Glomerular endothelial cell (primary cell): ENCODE measurements at places on chromosomes 7 and 10. TPM values are rescaled to one million over a fixed set of nuclear protein-coding genes. Genes with fewer than 3 reads are reported as not detected.

DNA sequence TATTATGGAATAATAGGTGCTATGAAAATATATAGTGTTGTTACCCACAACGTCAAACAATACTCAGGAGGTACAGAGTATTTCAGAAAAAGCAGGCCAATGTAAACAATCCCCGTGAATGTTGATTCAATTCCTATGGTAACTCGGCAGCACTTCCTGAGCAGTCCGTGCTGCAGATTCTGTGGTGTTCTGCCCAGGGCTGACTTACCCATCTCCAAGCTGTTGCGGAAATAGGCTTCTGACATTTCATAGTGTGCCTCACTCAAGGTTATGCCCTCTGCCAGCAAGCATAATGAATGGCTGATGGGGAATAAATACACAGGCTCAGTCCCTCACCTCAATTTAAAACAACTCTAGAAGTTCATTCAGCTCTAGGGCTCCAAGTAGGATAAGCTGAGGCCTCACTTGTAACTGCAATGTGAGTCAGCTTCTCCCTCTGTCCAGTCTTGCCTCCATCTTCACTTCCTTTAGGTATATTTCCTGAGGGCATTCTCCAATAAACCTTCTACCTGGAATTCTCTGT lies 177.6 kb downstream of the GNAI1 start:
- DNase-seq = peak; percentile 97

Gene GRIFIN
- not detected in 2 replicates for total RNA-seq

GRCh38 chr10:61899069-61899531 lies 2.4 kb upstream of the ARID5B start:
- no peak for DNase-seq

- DNase-seq = no peak
Measured at GRCh38 chr10:113496111-113497109, 56.4 kb upstream of the HABP2 start.

GRCh38 chr7:147711447-147711846 lies 879.1 kb upstream of the C7orf33 start:
- no peak for DNase-seq

- no peak for DNase-seq
Measured at GRCh38 chr10:79381804-79382221, 34.5 kb downstream of the PPIF start.

- DNase-seq = no peak
Measured at GRCh38 chr7:73517241-73517995, 4.7 kb downstream of the BAZ1B start.

Gene ZP3
- 1.1 and 4.0 TPM in 2 replicates for total RNA-seq

GRCh38 chr7:138796038-138796615 lies 1.7 kb upstream of the TMEM213 start:
- no peak for DNase-seq

DNA sequence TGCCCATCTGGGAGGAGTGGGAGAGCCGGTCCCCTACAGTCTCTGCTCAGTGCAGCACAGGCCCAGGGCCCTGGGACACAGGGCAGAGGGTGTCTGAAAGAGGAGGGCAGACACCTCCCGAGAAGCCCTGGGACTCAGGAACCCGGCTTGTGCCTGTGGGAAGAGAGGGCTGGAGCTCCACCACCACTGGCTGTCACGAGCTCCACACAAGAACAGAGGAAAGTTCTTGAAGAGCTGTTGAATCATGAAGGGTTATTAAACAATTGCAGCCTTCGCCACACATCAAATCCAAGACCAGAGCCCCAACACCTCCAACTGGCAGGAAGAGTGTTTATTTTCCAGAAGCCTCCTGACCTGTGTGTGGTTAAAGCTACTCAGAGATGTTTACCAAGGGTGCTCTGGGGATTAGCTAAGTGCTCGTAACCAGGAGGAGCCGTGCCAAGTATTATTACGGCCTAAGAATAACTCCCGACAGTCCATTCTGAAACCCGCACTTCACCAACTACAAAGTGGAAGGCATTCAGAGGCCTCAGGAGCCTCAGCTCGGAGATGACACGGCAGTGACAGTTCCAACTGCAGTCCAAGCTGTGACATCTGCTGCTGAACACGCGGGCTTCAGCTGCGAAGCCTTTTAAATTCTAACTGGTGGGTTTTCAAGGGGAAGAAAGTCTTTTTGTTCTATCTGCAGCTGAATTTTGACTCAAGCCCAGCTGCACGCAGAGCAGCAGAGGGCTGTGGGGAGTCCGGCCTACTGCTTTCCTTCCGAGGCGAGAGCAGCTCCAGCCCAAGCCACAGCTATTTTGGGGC lies 75.1 kb downstream of the MAD1L1 start:
- DNase-seq = no peak

GRCh38 chr7:111954474-111955381 lies 251.5 kb downstream of the DOCK4 start:
- no peak for DNase-seq

- no peak for DNase-seq
Measured at GRCh38 chr10:79073784-79074432, 5.1 kb downstream of the ZMIZ1 start.

Gene FAM131B
- total RNA-seq = 0.53 and 1.6 TPM in 2 replicates

GRCh38 chr7:4820967-4821471 lies 40.8 kb downstream of the PAPOLB start:
- no peak for DNase-seq

Gene VWDE
- 0.35 TPM in 1 of 2 replicates, not detected in the other for total RNA-seq

Gene GDF2
- not detected in 2 replicates for total RNA-seq

DNA sequence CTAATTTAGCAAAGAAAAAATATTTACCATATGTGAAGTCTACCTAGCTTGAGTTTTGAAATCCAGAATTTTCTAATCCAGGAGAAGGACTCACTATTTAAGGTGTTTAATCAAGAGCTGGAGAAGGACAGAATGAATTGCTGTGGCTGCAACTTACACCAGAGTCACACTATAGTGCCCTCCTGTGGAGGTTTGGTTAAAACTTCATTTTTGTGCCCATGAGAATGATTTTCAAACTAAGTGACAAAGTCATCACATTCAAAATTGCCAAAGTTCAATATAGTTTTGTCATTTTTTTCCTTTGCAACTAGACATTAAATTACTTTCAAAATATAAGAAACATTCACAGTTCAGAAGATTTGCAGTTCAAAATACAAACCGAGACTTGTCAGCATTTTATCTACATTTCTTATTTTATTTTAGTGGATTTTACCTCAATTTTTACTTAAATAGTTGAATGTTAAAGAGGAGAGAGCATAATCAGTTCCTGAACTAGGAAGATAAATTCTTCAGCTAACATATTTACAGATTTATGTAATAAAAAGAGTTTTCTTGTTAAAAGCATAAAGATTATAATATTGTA lies 70.7 kb downstream of the CABCOCO1 start:
- DNase-seq = no peak

Gene RINT1
- total RNA-seq = 16.6 and 16.8 TPM in 2 replicates

Gene FAM20C
- 18.5 and 38.1 TPM in 2 replicates for total RNA-seq

Gene PPP1R17
- not detected in 2 replicates for total RNA-seq

DNA sequence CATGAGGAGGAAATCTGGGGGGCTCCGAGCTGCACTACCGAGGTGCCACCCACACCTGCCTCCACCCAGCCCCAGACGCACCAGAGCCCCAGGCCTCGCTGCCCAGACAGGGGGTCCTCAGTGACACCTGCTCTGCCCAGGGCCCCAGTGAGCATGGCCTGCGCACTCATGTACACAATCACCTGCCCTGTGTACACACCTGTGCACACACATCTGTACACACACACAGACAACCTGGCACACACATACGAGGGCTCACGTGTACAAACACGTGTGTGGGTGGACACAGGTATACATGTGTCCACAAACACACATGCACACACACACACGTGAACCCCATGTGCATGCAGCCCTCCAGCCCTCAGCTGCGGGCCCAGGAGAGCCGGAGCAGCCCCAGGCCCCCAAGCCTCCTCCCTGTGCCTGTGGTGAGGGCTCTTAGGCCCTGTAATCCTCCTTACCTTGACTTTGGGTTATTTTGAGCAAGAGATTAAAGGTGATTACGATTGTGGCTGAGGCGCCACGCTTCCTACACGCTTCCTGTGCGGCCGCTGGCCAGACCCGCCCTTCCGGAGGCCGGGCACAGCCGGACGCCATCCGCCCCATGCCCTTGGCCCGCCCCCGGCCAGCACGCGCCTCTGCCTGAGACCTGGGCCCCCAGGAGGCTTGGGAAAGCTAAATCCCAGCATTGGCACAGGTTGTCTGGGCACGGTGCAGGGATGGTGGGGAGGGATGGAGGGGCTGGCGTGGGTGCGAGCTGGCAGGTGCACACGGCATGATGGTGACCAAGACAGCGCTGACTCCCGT lies 71.9 kb downstream of the ELFN1 start:
- no peak for DNase-seq

GRCh38 chr7:121493553-121493952 lies 97.4 kb upstream of the FAM3C start:
- DNase-seq = no peak

- DNase-seq = no peak
Measured at GRCh38 chr10:83666762-83667161, 472.5 kb upstream of the GHITM start.

Gene IDI2
- total RNA-seq = not detected in 2 replicates

GRCh38 chr10:50331486-50331885 lies 80.2 kb upstream of the ASAH2 start:
- DNase-seq = no peak

DNA sequence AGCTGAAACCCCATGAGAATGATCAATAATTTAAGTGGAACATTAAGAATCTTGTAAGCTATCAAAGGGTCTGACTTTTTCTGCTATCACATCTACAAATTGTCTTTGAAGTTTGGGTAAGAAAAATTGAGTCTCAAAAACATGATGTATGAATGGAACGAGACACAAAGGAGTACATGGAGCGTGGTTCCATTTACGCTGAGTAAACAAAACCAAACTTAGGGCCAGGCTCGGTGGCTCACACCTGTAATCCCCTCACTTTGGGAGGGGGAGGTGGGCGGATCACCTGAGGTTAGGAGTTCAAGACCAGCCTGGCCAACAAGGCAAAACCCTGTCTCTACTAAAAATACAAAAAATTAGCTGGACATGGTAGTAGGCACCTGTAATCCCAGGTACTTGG lies 24.3 kb downstream of the SMC3 start:
- DNase-seq = no peak

Gene JAKMIP3
- total RNA-seq = 0.05 and 0.12 TPM in 2 replicates

DNA sequence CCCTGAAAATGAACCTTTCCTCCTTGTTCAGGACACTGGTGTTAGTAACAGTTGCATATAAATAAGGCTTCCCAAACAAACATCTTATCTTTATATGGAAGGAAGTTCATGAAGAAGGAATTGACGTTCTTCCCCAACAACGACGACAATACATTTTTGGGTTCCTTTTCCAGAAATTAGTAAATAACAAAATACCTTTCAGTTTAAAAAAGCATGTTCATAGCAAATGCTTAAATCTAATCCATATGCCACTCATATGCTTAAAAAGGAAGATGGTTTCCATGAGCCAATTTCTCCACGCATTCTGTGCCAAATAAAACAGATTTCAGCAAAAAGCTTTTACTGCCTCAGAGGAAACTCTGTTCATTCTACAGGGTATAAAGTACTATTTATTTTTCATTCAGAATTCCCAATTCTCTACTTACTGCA lies 182.6 kb downstream of the COBL start:
- DNase-seq = peak; percentile 77

DNA sequence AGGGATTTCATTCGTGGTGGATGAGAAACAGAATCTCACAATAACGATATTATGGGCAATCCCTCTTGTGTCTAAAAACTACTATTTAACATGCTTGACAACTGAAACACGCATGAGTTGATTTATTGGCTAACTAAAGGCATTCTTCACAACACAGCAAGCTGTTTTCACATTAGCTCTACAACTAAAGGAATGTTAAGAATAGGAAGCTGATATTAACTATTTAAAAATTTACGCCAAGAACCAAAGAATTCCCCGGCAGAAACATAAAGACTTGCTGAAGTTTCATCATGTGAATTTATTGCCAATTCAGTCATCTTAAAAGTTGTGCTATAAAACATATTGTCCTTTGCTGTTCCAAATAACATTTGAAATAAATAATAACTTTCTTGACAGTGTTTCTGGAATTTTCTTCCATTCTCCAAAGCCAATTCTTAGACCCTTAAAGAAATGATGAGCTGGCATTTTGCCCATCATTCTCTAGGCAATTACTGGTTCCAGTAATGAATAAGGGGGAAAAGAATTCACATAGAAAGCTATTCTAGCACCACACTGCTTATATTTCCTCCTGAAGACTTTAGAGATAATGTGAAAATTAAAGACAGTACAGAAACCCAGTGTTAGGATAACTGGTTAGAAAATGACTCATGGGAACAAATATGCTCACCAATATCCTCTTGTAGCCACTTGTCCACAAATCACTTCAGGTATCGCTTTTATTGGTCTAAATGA lies 233.1 kb downstream of the PARD3 start:
- peak; percentile 50 for DNase-seq

DNA sequence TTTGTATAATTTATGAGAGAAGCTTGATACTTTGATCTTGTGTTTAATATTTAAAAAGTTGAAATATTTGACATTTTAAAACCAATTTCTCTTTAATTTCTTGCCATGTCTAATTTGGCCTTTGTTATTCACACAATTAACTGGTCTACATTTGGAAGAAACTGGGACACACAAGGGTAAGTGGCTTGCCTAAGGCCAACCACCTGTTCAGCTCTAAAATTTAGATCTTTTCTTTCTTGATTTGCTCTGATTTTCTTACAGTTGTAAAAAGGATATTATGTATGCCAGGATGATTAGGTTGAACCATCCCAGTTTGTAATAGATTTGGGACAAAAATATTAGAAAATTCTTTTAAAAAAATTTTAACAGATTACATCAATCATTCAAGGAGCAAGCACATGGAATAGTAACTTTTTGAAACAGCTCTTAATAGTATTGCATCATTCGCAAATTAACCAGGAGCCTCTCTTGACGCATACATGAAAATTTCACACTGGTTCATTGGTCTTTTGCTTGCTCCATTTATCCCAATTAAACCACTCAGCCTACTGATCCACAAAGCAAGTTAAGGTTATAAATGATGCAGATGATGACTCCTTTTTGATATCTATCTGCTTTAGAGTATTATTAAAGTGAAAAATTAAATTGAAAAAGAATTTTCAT lies 222.4 kb upstream of the SLC26A5 start:
- no peak for DNase-seq

Gene NUPR2
- not detected in 2 replicates for total RNA-seq

DNA sequence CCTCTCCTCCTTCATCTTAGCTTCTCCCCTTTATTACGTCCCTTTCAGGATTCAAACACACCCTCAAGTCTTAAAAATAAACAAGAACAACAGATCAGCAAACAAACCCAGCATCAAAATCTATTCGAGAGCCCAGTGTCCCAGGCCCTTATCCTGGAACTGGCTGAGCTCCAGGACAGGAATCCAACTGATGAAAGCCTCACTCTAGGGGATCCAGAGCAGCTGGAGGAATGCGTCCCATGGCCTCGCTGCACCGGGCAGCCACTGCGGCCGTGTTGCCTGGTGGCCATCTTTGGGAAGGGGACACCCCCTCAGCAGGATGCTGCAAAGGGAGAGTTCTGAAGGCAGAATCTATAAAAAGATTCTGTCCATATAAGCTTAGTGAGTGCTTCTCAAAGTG lies 156.5 kb upstream of the BMPER start:
- DNase-seq = no peak
